ENCODE measurements at places on chromosomes 3 and 15.

DNA sequence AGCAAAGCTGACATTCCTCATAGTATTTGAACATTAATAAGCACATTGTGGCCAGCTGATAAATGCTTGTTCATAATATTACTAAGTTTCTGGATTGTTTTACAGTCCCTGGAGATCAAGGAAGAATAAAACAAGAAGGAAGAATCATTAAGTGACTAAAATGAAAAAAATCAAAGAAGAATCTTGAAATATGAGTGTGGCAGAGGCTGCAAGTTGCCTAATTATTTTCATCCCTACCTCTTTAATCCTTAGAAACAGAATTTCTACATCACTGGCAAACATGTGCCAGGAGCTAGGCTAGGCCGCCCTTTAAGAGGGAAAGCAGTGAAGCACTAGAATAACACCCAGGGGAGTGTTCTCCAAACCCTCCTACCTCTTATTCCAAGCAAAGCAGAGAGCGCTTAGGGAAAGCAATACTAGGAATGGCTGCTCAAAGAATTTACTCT lies 98.9 kb downstream of the MAGI1 start:
- no peak for DNase-seq

GRCh38 chr15:76533060-76533820 lies 196.7 kb downstream of the ISL2 start:
- no peak for DNase-seq

DNA sequence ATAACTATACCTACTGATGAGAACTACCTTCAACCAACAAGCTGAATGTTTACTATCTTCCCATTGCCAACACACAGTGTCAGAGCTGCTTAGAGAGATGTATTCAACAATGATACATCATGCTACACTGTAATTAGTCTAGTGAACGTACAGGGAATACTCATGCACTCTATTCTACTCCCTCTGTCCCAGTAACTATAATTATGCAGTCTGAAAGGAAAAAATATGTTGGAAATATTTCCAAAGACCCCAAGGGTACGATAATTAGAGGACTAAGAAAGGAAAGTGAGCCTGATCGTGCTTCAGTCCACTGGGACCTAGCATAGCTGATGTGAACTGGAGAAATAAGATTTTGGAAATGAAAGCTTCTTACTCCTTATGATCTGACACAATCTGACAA lies 36.9 kb upstream of the FSIP1 start:
- no peak for DNase-seq

- DNase-seq: no peak
These were observed 1260.4 kb upstream of the ALCAM start for GRCh38 chr3:104106276-104106675.

DNA sequence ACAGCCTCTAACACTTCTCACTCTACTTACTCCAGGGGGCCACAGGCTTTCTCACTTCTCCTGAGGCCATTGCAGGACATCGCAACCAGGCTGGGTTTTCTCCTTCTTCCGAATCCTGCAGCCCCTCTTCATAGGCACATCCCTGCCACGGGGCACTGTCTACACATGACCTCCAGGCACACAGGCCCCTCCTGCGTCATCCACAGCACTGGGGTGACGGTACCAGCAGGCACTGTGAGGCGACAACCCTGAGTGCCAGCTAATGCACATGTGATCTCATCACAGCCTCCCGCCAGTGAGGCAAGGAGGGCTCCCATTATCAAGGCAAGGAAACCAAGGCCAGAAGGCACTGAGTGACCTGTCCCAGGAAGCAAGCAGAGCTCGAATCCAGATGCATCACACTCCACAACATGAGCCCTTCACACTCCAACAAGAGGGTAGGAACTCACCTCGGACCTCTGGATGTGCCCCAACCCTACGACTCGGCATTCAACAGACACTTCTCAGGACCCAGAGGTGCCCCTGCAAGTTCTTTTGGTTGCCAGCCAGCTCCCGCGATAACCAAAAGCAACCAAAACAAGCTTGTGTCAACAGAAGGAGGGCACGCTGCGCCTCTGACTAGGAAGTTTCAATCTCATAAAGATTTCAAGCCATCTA lies 16.7 kb downstream of the FAM174B start:
- no peak for DNase-seq

DNA sequence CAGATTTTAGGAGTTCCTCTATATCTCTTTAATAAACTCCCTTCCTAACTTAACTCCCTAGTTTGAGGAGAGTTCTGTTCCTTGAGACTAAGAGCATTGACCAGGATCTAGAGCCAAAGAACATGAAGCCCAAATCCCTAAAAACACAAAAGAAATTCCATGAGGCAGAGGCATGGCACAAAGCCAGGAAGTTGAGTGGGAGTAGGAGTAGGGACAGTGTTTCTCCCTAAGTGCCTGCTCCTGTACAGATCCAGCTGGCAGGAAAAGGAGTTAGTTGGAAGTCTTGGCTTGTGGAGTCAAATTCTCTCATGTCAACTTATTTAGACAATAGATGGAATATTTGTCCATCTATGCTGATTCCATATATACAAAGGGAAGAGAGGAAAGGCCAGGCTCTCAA lies 11.4 kb downstream of the ACTC1 start:
- DNase-seq: no peak

DNA sequence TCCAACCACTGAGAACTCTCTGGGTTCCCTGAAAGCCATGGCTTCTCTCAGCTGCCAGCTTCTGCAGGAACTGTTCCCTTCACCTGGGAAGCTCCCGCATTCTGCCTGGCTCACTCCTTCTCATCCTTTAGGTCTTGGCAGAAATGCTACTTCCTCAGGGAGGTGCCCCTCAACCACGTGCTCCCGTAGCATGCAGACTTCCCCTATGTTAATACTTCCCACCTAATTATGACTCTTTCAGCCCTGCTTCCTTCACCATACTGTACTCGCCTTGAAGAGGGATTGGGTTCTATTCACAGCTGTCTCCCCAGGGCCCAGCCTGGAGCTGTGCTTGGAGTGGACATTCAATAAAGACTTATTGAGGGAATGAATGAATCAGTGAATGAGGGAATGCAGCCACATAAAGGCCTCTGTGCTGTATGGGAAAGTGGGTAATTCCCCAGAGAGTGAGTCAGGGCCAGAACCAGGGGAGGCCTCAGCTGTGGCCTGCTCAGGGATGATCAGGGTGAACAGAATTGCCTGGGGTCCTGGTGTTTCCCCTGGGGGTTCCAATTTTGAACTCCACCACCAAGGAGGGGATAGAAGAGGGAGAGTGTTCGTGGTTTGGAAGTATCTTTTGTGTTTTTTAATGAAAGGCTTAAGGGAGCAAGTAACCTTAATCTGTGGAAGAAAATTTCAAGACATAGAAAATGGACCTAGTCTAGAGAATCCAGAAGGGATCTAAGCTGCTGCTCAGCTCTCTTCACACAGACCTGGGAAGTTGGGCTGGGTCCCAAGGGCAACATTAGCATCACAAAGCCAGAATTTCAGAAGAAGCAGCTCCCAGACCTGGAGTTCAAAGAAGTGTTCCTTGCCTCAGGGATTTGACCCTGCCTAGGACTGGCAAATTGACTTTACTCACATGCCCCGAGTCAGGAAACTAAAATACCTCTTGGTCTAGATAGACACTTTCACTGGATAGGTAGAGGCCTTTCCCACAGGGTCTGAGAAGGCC lies 14.6 kb upstream of the FAM107A start:
- DNase-seq: no peak

DNA sequence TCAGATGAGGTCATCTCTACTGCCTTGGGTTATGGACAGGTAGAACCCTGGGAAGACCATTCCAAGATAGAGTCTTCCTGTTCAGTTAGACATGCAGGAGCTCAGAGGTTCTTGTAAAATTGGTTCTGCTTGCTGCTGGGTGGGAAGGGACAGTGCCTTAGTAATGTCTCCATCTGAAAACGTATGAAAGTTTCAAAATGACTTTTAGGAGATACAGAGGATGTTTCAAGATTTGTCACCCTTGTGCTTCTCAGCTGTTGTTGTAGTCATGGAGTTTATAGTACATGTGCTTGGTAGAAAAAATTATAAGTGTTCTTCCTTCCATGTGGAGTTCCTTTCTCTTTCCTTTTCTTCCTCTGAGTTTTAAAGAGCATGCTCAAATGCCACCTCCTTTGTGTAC lies 885.2 kb upstream of the CFAP20DC start:
- no peak for DNase-seq

DNA sequence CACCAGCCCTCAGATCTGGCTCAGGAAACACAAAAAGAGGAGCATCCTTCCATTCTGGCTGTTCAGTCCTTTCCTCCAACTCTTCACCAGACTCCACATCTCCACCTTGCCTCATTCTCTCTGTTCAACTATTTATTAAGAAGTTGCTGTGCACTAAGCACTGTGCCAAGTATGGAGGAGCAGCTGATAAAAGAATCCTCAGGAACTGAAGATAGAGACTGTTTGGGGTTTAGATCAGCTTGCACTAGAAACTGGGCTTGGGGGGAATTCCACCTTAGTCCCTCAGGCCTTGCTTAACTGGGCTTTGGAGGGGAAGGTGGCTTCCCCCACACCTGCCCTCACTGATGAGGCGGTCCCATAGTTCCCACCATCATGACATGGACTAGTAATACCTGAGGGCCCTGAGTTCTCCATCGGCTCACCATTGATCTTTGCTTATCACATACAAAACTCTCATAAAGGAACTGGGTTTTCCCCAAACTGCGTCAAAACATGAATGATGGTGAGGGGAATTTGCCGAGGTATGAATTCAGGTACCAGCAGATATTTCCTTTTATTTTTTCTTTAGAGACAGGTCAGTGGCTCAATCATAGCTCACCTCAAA lies 1.7 kb upstream of the CCR8 start:
- DNase-seq: no peak

DNA sequence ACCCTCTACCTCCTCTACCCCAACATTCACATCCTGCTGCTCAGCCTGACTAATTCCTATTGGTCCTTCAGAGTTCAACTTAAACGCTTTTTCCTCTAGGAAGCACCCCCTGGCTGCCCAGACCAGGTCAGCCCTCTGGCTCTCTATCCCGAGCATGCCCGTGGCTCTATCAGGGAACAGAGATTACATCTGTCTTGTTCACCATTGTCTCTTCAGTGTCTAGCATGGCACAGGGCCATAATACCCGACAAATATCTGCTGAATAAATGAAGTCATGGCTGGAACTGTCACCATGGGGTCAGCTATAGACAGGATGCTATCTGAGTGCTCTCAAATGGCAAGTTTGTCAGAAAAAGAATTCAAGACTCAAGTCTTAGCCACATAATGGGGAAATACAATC lies 296.9 kb upstream of the CHRNA7 start:
- DNase-seq: no peak

DNA sequence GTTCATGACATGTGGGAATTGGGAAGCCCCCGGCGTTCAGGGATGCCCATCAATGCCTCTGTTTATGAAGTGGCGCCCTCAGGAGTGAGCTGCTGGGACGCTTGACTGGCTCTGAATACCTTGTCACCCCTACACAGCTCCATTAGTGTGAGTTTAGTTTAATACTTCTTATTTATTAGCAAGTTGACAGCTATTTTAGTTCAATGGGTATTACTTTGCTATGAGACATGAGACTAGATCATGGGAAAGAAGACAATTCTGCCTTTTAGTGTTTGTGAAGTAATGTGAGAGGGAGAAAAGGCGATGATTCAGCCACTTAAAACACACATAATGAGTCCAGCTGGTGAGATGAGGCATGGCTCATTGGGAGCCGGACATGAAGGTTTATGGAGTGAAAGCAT lies 678.5 kb downstream of the NR2F2 start:
- no peak for DNase-seq

GRCh38 chr3:126422571-126423091 lies 27.9 kb downstream of the CFAP100 start:
- no peak for DNase-seq

GRCh38 chr15:87675271-87675670 lies 581.3 kb downstream of the NTRK3 start:
- no peak for DNase-seq

DNA sequence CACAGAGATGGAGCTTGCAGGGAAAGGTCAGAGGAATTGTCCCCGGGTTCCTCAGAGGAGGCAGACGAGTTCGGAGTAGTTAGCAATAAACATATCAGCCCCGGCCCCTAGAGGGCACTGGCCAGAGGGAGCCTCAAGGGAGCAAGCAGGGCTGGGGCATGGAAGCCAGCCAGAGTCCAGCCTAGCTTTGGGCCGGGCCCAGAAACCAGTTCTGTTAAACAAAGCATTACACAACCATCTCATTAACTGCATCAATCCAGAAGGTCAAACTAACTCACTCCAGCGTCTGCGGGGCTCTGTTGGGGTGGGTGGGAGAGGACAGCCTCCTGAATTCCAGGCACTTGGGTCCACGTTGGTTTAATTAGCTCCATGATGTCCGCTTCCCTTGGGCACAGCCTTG lies 41.0 kb upstream of the IREB2 start:
- no peak for DNase-seq

DNA sequence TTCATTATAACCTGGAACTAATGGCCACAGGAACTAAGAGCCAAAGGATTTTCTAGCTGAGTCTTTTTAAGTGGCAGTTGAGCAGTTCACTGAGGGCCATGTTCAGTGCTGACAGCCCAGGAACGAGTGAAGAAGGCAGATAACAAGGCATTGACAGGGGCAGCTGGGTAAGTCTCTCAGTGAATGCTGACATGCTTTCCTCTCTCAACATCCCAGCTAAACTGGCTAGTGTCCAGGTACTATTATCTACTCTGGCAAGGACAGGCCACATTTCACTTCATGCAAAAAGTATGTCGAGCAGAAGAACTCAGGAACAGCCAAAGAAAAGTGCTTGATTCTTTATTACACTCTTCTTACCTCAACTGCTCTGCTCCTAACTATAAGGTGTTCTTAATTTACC lies 515.9 kb downstream of the NLGN1 start:
- DNase-seq: no peak

DNA sequence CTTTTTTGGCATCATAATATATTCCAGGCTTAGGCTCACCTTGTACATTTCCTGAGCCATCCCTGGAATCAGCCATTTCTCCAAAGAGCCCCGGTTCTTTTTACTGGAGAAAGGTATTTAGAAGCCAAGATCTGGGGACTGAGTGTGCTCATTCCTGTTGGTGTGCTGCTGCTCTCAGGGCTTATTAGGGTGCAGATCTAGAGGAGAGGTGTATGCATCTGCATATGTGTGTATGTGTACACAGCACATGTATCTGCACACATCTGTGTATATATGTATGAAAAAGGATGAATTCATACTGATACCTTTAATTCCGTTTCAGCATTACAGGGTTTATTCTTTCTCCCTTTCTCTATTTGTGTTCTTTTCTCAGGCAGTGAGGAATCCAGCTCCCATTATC lies 162.1 kb upstream of the BHLHE40 start:
- no peak for DNase-seq
